ENCODE measurements at places on chromosomes 7 and 10. TPM values are rescaled to one million over a fixed set of nuclear protein-coding genes. Genes with fewer than 3 reads are reported as not detected.

- H3K36me3 ChIP-seq, result peaks cover 12% of the 10 kb centered on the region
- H3K27ac ChIP-seq, result no peak overlapping the region
- peaks cover 3% of the 10 kb centered on the region for H3K4me1 ChIP-seq
Observed at GRCh38 chr7:107201795-107202450, 33.1 kb downstream of the HBP1 start.

- H3K4me1 ChIP-seq, result no peaks in the 10 kb centered on the region
- DNase-seq, result no peak
- H3K36me3 ChIP-seq, result no peaks in the 10 kb centered on the region
Observed at GRCh38 chr7:13457790-13458189, 531.7 kb downstream of the ETV1 start.

- H3K27me3 ChIP-seq, result no peaks in the 10 kb centered on the region
- H3K4me1 ChIP-seq, result peaks cover 21% of the 10 kb centered on the region
- no peak overlapping the region for H3K4me3 ChIP-seq
- DNase-seq, result no peak
- no peak overlapping the region for H3K27ac ChIP-seq
- H3K36me3 ChIP-seq, result no peaks in the 10 kb centered on the region
Observed at GRCh38 chr10:119306986-119307392, 99.6 kb downstream of the GRK5 start.

IFRD1 gene
- total RNA-seq, result 45.0 TPM

GRCh38 chr10:119688033-119688508 lies 36.9 kb downstream of the BAG3 start:
- H3K27me3 ChIP-seq, result no peaks in the 10 kb centered on the region
- no peaks in the 10 kb centered on the region for H3K36me3 ChIP-seq
- no peak for DNase-seq
- H3K4me1 ChIP-seq, result peaks cover 3% of the 10 kb centered on the region

- H3K27ac ChIP-seq, result no peak overlapping the region
- no peak overlapping the region for H3K4me3 ChIP-seq
- H3K36me3 ChIP-seq, result no peaks in the 10 kb centered on the region
Observed at GRCh38 chr7:150727381-150727780, 9.8 kb upstream of the GIMAP5 start.

RET gene
- total RNA-seq, result not detected

MMP21 gene
- total RNA-seq, result not detected

- no peak overlapping the region for H3K4me3 ChIP-seq
- DNase-seq, result no peak
- no peak overlapping the region for H3K27ac ChIP-seq
- no peaks in the 10 kb centered on the region for H3K36me3 ChIP-seq
Observed at GRCh38 chr10:3000048-3000447, 67.3 kb upstream of the PFKP start.

RSBN1L gene
- total RNA-seq, result 35.6 TPM

DNA sequence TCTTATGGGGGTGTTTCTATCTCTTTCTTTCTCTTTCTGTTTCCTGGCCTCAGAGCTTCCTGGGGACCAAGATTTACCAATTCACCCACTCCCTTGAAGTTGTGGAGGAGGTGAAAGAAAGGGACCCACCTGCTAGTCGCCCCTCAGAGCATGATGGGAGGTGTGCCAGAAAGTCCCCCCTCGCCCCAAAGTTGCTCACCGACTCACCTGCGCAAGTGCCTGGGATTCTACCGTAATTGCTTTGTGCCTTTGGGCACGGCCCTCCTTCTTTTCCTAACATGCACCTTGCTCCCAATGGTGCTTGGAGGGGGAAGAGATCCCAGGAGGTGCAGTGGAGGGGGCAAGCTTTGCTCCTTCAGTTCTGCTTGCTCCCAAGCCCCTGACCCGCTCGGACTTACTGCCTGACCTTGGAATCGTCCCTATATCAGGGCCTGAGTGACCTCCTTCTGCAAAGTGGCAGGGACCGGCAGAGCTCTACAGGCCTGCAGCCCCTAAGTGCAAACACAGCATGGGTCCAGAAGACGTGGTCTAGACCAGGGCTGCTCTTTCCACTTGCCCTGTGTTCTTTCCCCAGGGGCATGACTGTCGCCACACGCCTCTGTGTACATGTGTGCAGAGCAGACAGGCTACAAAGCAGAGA lies 12.2 kb downstream of the AQP1 start:
- no peak overlapping the region for H3K4me3 ChIP-seq
- peaks cover 14% of the 10 kb centered on the region for H3K4me1 ChIP-seq
- H3K27me3 ChIP-seq, result no peaks in the 10 kb centered on the region
- H3K36me3 ChIP-seq, result peaks cover 16% of the 10 kb centered on the region

GRCh38 chr7:90595801-90596670 lies at the start of gene CDK14:
Gene CDK14, plus strand, starts transcription at chr7:90596321. Its CDS starts 307 bp downstream, at chr7:90596628.
- H3K27me3 ChIP-seq, result no peaks in the 10 kb centered on the region
- peak; percentile 86 for DNase-seq
- H3K36me3 ChIP-seq, result peaks cover 8% of the 10 kb centered on the region
- H3K4me3 ChIP-seq, result peak within 1 kb of the TSS; percentile 92
- H3K27ac ChIP-seq, result peak within 1 kb of the TSS; percentile 83
- H3K4me1 ChIP-seq, result peaks cover 24% of the 10 kb centered on the region

DNA sequence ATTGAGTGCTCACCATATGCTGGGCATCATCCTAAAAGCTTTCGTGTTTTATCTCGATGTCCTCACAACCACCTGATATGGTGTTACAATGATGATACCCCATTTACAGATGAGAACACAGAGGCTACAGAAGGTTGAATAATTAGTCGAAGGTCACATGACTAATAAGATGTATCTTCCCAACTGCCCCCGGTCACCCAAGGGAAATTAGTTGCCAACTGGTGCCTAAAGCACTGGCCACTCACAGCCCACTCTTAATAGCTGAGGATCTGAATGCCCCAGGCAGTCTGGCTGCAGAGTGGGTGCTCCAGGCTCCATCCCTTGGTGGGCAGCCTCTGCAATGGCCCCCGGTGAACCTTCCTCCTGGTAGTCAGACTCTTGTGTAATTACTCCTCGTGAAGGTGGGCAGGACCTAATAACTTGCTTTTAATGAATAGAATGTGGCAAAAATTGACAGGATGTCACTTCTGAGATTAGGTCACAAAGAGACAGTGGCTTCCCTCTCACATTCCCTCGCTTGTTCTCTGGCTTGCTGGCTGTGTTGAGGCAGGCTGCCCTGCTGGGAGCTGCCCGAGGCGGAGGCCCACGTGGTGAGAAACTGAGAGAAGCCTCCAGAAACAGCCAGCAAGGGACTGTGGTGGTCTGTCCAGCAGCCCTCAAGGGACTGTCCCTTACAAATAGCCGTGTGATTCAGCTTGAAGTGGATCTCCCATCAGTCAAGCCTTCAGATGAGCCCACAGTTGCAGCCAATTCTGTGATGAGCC lies 109.4 kb downstream of the ARHGAP22 start:
- no peak overlapping the region for H3K4me3 ChIP-seq
- H3K27ac ChIP-seq, result no peak overlapping the region
- no peaks in the 10 kb centered on the region for H3K36me3 ChIP-seq
- H3K27me3 ChIP-seq, result no peaks in the 10 kb centered on the region
- H3K4me1 ChIP-seq, result no peaks in the 10 kb centered on the region

GRCh38 chr10:96758423-96758822 lies 38.1 kb upstream of the PIK3AP1 start:
- no peaks in the 10 kb centered on the region for H3K36me3 ChIP-seq
- H3K27ac ChIP-seq, result no peak overlapping the region
- no peaks in the 10 kb centered on the region for H3K4me1 ChIP-seq
- DNase-seq, result peak; percentile 47
- no peak overlapping the region for H3K4me3 ChIP-seq

DNA sequence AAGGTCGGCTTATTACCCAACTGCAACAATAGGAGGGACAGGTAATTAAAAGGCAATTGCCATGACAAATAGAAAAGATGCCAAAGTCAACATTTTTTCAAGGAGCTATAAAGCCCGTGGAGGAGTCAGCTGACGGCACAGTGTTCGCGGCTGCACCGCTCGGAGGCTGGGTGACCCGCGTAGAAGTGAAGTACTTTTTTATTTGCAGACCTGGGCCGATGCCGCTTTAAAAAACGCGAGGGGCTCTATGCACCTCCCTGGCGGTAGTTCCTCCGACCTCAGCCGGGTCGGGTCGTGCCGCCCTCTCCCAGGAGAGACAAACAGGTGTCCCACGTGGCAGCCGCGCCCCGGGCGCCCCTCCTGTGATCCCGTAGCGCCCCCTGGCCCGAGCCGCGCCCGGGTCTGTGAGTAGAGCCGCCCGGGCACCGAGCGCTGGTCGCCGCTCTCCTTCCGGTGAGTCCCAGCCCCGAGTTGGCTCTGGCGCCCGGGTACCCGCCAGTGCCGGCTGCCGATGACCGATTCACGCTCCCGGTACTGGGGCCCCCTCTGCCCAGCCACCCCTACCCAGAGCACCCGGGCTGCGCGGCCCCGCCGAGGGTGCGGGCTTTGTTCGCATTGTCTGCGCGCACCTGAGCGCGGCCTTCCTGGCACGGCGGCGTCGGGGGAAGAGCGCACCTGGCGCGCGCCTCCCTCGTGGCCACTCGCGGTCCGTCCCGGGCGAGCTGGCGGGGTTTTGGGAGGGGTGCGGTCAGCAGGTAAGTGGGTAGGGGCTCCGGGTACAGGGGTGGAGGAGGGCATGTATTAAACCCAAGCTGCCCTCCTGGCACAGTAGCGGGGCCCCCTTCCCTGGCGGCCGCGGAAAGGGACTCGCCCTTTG lies at the start of gene VWA2:
Gene VWA2, plus strand, starts transcription at position 138 of the 877 bp plus-strand sequence. CDS start 9,460 bp downstream, outside the sequence.
- no peaks in the 10 kb centered on the region for H3K36me3 ChIP-seq
- no peak within 1 kb of the TSS for H3K27ac ChIP-seq
- 0 out of 2 replicates have a peak, but pooled peaks cover 6% of the 10 kb centered on the region for H3K27me3 ChIP-seq
- DNase-seq, result no peak
- H3K4me3 ChIP-seq, result no peak within 1 kb of the TSS

RBM48 gene
- total RNA-seq, result 23.8 TPM

- H3K27ac ChIP-seq, result no peak overlapping the region
- DNase-seq, result no peak
- no peaks in the 10 kb centered on the region for H3K27me3 ChIP-seq
- no peaks in the 10 kb centered on the region for H3K4me1 ChIP-seq
Observed at GRCh38 chr10:47449979-47450378, 33.9 kb downstream of the ANXA8 start.

- H3K4me1 ChIP-seq, result no peaks in the 10 kb centered on the region
- peak; percentile 0 for DNase-seq
- H3K4me3 ChIP-seq, result no peak overlapping the region
- H3K27me3 ChIP-seq, result no peaks in the 10 kb centered on the region
- no peak overlapping the region for H3K27ac ChIP-seq
Observed at GRCh38 chr10:44647877-44648542, 263.1 kb upstream of the CXCL12 start.

DMBT1 gene
- 4.1 TPM for total RNA-seq

- peaks cover 10% of the 10 kb centered on the region for H3K27me3 ChIP-seq
- no peak overlapping the region for H3K4me3 ChIP-seq
- H3K4me1 ChIP-seq, result no peaks in the 10 kb centered on the region
- no peak for DNase-seq
- no peak overlapping the region for H3K27ac ChIP-seq
Observed at GRCh38 chr7:137717811-137718271, 128.9 kb downstream of the DGKI start.
